HEK293T (cell line): ENCODE measurements at places on chromosomes 5 and 9.

DNA sequence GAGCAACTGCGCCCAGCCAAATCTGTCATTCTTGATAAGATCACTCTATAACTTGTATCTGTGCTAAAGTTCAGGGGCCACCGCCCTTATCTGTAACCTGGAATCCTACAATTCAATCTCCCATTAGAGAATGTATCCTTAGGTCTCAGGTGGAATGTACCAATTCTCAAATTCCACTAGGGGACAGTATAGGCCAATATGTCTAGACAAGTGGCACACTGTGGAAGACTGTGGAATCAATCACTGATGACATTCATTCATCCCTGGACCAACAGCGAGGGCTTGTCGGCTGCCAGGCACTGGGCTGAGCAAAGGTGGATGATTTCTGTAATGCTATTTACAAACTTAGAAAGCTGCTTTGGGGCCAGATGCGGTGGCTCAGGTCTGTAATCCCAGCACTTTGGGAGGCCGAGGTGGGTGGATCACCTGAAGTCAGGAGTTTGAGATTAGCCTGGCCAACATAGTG, 28.7 kb upstream of the MEGF9 start:
- DNase-seq = peak; percentile 70

DNA sequence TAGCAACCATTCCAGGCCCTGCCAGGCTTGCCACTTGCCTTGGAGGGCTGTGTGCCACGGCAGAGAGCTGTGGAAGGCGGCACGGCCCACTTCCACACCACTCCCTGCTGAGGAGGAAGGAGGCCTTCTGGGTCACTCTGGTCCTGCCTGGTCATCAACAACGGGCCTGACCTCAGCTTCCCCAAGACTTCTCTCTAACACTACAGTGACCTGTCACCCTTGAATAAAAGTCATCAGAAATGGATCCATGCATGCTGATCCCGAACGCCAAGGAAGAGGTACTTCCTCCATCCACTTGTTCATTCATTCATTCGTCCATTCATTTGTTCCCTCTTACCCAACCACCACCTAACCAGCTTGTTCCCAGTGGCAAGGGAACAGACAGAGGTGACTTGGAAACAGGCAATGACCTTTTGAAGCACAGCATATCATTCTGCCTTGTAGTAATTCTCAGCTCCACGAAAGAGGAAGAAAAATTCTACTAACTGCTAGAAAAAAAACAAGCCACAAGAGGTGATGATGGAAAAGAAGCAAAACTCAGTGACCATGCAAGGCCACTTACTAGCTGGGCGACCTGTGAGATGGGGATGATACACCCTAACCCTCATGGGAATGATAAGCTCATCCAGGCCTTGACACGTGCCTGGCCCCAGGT, 58.6 kb downstream of the STK10 start:
- no peak for DNase-seq

- DNase-seq = no peak
Measured at GRCh38 chr5:175489693-175490443, 11.5 kb downstream of the SFXN1 start.

DNA sequence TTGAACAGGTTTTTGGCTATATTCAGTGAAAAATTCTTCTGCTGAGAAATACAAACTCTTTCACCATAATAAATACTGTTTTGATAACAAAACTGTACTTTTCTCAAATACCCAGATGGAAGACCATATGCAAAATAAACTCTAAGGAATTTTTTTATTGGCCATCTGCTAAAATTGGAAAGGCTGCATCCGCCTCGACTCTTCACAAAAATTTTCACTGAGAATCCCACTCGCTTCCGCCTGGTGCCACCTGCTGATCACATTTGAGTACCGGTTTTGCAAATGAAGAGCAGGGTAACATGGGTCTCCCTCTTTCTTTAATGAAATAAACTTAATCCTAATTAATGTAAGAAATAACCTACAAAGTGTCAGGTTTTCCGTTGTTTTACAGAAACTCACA, 76.4 kb downstream of the TTLL11 start:
- no peak for DNase-seq

DNA sequence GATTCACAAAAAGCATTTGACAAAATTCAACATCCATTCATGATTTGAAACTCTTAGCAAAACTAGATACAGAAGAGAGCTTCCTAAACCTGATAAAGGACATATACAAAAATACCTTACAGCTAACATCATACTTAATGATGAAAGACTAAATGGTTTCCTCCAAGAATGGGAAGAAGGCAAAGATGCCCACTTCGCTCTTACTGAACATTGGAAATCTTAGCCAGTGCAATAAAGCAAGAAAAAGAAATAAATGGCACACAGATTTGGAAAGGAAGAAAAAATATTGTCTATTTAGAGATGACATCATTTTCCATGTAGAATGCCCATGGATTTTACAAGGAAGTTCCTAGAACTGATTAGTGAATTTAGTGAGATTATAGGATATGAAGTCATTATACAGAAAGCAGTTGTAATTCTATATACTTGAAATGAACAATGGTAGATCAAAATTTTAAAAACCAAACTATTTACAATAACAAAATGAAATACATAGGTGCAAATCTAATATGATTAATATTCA, 64.4 kb downstream of the NAA35 start:
- no peak for DNase-seq

DNA sequence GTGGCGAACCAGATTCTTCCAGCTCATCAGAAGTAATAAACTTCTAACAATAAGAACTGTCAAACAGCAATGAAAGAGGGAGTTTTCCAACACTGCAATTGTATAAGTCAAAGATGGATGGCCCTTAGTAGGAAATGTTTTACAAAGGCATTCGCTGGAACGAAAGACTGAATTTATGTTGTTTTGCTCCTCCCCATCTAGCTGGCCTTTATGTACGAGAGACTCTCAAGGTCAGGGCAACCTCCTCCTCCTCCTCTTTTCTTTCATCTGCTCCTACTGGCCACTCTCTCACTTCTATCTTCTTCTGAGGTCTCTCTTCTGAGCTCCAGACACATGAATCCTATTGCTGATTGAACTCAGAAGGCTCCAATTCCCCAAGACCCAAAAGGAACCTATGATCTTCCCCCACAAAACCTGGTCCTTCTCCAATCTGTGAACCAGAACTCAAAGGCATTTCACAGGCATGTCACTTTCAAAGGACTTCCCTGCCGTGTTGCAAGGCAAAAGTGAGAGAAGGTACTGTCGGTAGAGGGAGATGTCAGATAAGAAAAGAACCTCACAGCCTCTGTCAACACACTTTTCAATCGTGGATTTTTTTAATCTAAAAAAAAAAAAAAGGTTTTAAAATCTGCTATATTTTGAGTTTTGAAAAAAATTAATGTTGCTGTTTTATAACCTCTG, 28.5 kb upstream of the PUM3 start:
- peak; percentile 14 for DNase-seq

GRCh38 chr5:177126771-177127170, 6.8 kb upstream of the NSD1 start:
- no peak for DNase-seq

- DNase-seq = peak; percentile 7
Measured at GRCh38 chr9:2132484-2133082, 117.4 kb downstream of the SMARCA2 start.

DNA sequence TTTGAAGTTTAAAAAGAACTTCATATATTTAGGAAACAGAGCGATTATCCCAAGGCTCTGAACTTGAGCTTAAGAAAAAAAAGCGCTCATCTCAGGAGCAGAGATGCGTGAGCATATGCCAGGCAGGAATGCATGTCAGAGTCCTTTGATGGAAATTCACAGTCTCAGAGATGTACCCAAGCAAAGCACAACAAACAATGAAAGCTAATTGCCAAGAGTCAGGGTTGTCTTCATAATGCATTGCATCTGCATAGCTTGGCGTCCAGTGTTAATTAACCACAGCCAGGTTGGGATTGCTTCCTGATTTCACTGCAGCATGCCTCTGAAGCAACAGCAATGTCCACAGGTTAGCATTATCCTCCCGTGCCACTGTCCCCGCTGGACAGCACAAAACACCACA, 907.0 kb upstream of the DMAC1 start:
- DNase-seq = no peak

- peak; percentile 33 for DNase-seq
Measured at GRCh38 chr5:82793808-82794419, 283.3 kb downstream of the TMEM167A start.

GRCh38 chr9:124366476-124367220, 48.6 kb downstream of the PSMB7 start:
- no peak for DNase-seq

DNA sequence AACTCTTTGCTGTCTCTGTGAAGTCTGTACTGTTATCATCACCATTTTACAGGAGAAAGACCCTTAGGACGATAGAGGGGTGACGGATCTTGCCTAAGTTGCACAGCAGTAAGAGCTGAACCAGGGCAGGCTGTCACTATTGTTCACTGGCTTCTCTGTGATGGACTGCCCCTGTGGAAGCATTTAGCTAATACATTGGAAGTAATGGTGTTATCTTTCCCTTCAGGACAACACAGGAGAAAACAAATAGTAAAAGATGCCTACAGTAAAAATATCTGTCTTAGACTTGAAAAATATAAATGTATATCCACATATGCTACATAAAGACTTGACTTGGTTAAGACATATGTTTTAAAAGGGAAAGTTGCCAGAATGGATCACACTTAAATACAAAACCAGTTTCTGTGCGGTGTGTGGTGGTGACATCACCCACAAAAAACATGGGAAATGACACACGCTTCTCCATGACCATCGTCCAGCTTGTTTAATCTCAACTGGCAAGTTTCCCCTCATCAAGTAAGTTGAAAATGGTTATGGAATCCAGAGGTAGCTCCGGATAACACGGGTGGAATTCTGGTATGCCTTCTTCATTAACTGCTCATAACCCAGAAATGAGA, 351.8 kb downstream of the EBF1 start:
- DNase-seq = no peak

- DNase-seq = no peak
Measured at GRCh38 chr9:135209136-135209535, 121.7 kb downstream of the OLFM1 start.

GRCh38 chr5:146458894-146459293, 11.8 kb downstream of the TCERG1 start:
- DNase-seq = no peak

- DNase-seq = no peak
Measured at GRCh38 chr9:112075009-112075378, 100.1 kb downstream of the SUSD1 start.

- no peak for DNase-seq
Measured at GRCh38 chr9:114787781-114788498, 17.9 kb downstream of the TNFSF15 start.

GRCh38 chr5:122262103-122262502, 49.9 kb upstream of the SNCAIP start:
- no peak for DNase-seq

DNA sequence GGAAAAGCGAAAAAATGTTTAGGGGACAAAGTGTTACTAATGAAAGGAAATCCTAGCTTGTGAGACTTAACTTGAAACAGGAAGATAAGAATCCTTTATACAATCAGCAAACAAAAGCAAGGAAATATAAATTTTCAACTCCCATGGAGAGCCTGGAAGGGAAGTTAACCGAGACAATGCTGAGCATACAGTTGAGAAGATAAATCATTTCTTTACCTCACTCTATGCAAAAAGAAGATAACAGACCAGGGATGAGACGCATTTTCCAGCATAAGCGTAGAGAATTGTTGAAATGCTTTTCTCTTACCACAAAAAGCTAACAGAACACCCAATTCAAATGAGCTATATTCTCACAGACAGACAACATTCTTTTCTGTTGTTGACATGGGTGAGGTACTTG, 309.6 kb downstream of the CWC27 start:
- DNase-seq = no peak

DNA sequence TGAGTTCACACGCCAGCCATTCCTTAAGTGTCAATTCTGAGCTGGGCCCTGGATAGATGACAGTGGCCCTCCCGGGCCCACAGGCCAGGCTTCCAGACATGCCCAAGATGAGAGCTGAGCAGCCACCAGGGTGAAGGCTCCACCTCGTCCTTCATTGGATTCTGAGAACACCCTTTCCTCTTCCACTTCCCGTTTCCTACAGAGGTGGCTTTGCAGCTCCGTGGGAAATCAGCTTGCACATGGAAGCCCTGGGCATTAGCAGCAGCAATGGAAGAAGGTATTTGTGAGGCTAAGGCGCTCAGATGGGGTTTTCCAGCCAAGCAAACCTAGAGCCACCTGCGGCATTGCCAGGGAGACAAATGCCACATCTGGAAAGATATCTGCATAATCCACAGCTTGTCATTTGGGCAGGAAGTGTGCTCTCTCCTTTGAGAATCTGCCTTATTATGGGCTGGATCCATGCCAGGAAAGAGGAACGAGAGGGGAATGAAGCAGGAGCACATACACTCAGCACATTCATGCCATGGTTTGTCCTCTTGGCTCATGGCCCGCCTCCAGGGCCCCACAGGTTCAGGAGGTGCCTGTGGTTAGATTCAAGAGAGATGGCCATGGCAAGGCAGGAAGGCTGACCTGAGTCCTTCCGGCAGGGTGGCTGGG, 34.1 kb downstream of the CFAP77 start:
- no peak for DNase-seq

GRCh38 chr5:37720550-37720952, 119.3 kb downstream of the GDNF start:
- no peak for DNase-seq

GRCh38 chr9:12716823-12717600, 23.8 kb downstream of the TYRP1 start:
- no peak for DNase-seq

- no peak for DNase-seq
Measured at GRCh38 chr9:21452681-21453080, 12.4 kb downstream of the IFNA1 start.

DNA sequence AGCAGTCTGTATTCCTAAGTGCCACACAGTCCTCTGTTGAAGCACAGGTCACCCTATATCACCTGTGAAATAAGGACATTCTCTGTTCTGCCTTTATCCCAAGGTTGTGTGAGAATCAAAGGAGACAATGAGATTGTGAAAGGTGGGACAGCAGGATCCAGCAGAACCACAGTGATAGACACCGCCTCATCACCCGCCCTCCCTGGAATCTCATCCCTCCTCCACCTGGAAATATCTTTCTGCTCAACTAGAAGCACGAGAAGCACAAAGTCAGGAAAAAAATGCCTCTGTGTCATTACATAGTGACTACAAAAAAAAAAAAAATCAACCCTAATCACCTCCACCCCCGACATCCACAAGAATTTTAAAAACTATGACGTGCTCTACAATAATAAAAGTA, 32.3 kb downstream of the KLHL3 start:
- DNase-seq = no peak

DNA sequence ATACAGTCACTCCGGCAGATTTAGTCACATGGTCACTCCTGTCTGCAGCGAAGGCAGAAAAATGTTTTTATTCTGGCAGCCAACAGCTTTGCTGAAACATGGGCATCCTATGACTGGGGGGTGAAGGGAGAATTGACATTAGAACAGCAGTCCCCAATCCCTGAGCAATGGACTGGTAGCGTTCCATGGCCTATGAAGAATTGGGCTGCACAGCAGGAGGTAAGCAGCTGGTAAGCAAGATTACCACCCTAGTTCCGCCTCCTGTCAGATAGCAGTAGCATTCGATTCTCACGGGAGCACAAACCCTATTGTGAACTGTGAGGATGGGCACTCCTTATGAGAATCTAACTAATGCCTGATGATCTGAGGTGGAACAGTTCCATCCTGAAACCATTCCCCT, 93.1 kb upstream of the FTMT start:
- DNase-seq = no peak

GRCh38 chr9:119234636-119235035, 134.6 kb downstream of the BRINP1 start:
- DNase-seq = no peak

GRCh38 chr5:81779125-81779915, 28.4 kb upstream of the SSBP2 start:
- no peak for DNase-seq
